ENCODE measurements at places on chromosomes 11 and 22.

DNA sequence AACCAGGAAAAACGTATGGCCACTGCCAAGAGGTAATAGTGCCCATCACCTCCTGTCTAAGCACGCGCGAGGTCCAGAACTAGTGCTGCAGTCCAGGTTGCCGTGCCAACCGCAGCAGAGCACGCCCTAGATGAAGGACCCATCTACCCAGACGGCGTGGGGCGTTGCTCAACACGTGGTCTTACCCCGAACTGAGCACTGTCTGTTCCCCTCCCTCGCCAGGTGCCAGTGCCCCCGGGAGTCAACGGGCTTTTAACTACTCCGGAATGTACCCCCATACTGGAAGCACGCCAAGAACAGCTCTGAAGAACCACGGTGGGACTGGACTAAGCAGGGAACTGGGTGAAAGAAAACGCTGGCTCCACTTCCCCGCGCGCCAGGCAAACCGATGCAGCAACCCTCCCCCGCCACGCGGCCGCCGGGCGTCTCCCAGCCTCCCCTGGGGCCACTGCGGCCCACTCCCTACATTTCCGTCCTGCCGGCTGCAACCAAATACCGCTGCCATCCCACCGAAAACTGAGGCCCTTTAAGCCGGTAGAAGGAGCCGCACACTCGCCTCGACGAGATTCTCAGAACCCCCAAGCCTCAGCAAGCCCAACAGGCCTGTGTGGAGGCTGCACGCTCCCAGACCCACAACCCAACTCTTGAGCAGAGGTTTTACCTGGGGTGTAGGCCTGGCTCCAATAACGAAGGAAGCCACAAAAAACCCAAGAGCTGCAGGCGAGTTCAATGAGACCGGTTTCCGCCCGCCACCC, at the start of gene HSPA8:
Gene HSPA8 (minus strand): TSS at position 734 of the 755 bp plus-strand sequence. CDS start 812 bp downstream, outside the sequence.
- no peak for DNase-seq

DNA sequence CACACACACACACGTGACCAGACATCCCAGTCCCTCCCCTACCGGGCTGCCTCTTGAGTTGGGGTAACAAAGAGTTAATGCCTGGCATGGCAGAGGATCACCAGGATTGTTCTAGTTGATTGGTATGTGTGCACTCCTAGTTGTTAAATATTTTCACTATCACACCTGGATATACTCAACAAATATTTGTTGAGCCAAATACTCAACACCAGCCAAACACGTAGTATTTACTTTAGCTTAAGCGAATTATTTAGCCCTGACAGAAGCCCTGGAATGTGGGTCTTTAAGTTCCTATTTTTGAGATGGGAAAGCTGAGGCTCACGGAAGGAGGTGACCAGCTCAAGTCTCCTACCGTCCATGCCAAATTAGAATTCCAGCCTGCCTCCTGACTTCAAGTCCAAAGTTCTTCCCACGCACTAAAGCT, 10.5 kb downstream of the CD3E start:
- DNase-seq, result no peak

DNA sequence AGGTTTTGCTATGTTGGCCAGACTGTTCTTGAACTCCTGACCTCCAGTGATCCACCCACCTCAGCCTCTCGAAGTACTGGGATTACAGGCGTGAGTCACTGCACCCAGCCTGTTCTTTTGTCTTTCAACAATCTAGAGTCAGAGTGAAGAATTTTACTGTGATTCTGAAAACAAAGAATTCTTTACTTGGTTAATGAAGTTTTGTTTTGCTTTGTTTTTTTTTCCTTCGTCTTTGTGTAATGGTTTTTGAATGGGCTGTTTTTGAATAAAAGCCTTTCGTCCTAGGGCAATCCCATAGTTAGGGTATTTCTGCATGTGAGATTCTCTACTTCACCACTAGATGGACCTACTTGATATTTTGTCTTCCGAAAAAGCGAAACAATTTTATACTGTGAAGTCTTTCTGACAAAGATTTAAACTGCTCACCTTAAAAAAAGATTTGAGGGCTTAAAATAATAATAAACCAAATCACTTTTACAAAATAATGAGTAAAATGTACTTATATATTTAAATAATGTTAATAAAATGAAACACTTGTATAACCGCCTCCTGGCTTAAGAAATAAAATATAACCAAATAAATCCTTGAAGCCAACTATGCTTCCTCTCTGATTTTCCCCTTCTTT, 43.4 kb upstream of the SC5D start:
- DNase-seq, result no peak

DNA sequence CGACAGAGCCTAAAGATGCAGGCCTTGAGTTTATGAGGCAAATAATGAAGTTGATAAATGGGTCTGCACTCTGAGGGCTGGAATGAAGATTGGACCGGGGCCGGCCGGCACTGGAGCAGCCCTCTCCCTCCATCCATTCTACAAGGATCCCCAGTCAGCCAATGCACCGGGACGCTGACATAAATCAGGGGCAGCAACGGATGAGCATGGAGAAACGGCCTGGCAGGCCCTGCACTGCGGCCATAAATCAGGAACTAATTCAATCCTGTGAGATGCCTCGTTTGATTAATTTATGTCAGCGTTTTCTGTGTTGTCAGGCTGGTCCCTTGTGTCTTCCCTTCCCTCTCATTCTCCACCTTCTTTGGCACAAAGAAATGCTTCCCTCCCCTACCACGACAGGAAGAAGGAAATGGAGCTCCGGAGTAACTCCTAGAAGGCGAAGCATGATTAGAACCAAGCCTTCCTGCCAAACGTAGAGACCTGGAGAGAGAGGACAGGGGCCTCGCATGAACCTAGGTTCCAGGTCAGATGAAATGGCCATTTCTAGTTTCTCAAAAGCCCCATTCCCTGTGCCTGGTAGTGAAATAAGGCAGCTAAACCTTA, 358.4 kb downstream of the OPCML start:
- no peak for DNase-seq

GRCh38 chr11:13972944-13973343, 10.4 kb downstream of the SPON1 start:
- DNase-seq, result no peak

- DNase-seq, result no peak
These were observed 3.2 kb downstream of the NDUFS8 start for GRCh38 chr11:68033708-68034045.

DNA sequence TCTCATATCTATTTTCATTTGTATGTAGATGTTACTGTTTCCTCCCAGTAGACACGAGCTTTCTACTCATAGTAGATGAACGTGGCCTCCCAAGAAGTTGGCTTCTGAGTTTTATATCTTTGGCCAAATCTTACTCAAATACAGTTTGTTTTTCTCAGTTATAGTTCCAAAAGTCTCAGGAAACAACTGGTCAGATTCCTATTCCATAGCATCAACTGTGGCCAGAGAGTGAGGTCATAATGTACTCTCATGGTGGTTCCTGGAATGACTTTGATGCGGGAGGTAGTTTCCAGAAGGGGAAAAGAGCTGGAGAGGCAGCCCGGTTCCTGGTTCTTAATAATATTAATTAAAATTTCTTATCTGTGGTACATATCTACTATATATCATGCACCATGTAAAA, 77.3 kb downstream of the SLC17A6 start:
- no peak for DNase-seq

DNA sequence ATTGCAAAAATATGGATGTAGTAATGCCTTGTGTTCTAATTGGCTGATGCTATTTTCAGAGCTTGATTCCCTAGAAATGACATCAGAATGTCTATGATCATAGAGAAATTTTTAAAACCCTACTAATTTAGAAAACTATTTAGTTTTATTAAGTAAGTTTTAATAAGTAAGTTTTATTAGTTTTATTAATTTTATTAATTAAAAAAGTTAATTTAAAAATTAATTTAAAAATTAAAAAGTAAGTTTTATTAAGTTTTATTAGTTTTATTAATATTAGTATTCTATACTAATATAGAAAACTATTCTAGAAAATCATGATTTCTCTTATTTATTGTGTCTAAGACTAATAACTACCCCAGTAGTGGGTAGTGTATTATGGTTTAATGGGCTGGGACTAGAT, 8.2 kb downstream of the HORMAD2 start:
- no peak for DNase-seq

DNA sequence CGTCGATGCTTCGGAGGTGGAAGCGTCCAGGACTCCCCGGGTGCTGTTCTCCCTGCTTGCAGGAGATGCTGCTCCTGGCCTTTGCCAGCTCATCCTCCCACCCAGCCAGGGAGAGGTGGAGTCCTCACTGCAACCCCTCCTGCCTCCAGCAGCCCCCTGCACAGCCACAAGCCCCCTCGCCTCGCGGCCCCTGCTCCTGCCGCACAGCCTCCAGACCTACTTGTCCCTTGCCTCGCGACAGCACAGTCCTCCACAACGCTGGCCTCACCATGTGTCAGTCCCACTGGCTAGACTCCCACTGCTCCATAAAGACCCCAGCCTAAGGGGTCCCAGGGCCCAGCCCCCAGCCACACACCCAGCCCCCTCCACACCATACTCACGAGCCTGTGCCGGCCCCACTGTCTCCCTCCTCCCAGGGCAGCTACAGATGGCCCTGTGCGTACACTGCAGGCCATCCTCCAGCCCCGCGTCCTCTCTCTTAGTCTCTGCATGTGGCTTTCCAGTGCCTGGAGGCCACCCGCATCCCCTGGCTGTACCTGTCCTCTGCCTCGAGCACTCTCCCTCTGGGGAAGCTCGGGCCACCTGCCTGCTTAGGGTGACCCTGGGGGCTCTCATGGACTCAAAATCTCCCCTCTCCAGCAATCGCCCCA, 91.5 kb downstream of the CELSR1 start:
- no peak for DNase-seq

DNA sequence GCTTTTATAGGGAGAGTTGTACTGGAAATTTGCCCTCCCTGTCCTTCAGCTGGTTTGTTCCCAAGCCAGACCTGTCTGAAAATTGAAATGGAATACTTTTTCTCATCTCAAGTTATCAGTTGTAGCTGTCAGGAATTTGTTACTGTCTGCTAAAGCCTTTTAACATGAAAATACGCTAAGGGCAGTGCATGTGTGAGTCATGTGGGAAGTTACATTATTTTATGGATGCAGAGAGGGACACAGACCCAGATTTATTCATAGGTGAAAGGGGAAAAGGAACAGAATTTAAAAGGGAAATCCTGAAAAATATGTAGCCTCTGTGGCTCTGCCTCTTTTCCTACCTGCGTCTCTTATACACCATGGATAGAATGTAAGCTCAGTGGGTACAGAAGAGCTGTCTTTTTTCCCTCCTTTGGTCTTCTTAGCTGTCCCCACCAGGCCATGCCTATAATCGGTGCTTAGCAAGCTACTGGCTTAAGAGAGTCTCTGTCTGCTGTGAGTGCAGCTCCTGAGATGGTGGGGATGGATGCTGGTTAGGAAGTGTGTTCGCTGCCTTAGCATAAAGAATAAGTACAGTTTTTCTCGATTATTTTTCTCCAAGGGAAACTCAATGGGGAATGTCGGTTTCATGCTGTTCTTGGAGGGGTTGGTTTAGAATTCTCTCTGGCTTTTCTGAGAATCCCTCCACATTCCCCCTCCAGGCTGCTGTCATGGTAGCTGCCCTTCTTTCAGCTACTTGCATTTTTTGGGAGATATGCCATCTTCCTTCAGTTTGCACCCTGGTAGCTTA, 166.8 kb downstream of the TEAD1 start:
- no peak for DNase-seq

DNA sequence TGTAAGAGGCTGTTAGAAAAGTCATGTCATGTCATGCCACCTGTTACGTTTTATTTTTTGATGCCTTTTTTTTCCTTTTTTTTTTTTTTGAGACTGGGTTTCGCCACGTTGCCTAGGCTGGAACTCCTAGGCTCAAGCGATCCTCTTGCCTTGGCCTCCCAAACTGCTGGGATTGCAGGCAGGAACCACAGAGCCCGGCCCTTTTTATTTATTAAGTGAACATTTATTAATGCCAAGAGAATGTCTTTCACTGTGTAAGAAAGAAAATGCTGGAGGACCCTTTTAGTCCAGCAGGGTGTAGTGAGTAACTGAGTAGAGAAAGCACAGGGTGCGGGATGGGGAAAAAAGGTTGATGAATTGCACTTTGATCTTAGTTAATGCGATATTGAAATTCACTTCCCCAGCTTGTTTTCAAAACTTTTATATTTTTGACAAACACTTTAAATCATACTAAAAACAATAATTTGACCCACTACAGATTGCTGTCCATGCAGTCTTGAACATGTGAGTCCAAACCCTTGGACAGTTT, 2.3 kb upstream of the XBP1 start:
- DNase-seq, result no peak

GRCh38 chr11:132549001-132549400, 983.3 kb downstream of the OPCML start:
- DNase-seq, result no peak

- no peak for DNase-seq
These were observed 32.6 kb downstream of the PRDM11 start for GRCh38 chr11:45178890-45179671.

DNA sequence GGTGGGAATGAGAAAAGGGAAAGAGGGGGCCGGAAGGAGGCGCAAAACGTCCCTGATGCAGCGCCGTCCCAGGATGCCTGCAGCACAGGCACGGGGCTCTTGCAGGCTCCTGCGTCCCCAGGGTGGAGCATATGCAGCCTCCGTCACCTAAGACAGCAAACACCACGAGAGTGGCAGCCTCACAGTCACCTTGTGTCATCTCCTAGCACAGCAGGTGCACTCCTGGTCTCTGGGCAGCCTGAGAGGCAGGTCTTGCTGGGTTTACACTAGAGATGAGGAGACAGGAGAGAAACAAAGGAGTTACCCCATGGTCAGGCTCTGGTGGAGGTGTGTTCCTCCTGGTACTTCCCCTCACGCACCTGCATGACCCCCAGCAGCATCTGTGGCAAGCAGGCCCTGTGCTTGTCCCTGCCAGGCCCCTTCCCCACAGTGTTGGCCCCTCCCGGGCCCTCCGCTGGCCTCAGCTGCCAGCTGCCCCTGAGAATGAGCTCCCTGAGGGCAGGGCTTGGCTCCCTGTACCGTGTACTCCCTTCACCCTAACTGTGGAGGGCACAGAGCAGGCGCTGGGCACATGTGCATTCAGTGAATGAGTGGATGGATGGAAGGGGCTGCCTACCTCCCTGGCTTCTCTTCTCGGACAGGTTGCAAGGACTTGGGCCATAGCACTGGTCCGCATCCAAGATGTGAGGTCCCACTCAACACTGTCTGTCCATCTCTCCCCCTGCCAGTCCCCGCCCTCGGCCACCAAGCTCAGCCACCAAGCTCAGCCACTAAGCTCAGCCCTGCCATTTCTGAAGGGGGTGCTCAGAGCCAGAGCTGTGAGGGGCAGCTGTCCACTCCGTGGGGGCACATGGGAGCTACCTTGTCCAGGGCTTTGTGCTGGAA, 988.6 kb downstream of the BRD1 start:
- peak; percentile 39 for DNase-seq

Data from ecto neural progenitor cell (in vitro differentiated cells).